ENCODE measurements at places on chromosomes 1 and 21. TPM values are rescaled to one million over a fixed set of nuclear protein-coding genes. Genes with fewer than 3 reads are reported as not detected.

Gene NAXE
- total RNA-seq = 111 TPM

DNA sequence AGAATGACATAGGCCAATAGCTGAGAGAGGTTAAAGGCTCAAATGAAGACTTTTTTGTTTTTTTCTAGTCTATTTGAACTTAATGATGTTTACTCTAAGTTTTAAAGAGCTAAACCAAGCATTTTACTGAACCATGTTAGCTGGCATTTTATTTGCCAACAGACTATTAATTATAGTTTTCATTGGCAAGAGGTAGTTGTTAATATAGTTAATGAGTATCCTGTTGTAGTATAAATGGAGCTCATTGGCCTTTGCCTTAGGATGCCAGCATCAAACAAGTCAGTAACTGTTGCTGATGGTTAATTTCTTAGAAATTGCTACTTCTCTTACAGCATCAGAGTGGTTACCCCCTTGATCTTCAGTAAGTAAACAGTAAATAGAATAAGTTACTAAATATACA lies 339.0 kb upstream of the B3GALT2 start:
- H3K4me1 ChIP-seq = no peaks in the 10 kb centered on the region
- DNase-seq = no peak
- H3K4me3 ChIP-seq = no peak overlapping the region
- no peak overlapping the region for H3K27ac ChIP-seq

- no peak overlapping the region for H3K27ac ChIP-seq
- H3K4me1 ChIP-seq = no peaks in the 10 kb centered on the region
- no peaks in the 10 kb centered on the region for H3K36me3 ChIP-seq
- no peak overlapping the region for H3K4me3 ChIP-seq
- DNase-seq = peak; percentile 44
- peaks cover 5% of the 10 kb centered on the region for H3K27me3 ChIP-seq
Observed at GRCh38 chr1:25042331-25043227, 112.5 kb upstream of the RUNX3 start.

Gene CFAP45
- total RNA-seq = 0.36 TPM
